ENCODE measurements at places on chromosomes 4 and X. TPM values are rescaled to one million over a fixed set of nuclear protein-coding genes. Genes with fewer than 3 reads are reported as not detected.

SSX7 gene
- total RNA-seq: not detected

GRCh38 chrX:119669424-119670037 is 23.4 kb downstream of the SEPTIN6 start:
- H3K27ac ChIP-seq: no peak overlapping the region
- no peaks in the 10 kb centered on the region for H3K36me3 ChIP-seq
- no peak overlapping the region for H3K4me3 ChIP-seq
- H3K4me1 ChIP-seq: no peaks in the 10 kb centered on the region
- DNase-seq: no peak
- no peaks in the 10 kb centered on the region for H3K27me3 ChIP-seq

DNA sequence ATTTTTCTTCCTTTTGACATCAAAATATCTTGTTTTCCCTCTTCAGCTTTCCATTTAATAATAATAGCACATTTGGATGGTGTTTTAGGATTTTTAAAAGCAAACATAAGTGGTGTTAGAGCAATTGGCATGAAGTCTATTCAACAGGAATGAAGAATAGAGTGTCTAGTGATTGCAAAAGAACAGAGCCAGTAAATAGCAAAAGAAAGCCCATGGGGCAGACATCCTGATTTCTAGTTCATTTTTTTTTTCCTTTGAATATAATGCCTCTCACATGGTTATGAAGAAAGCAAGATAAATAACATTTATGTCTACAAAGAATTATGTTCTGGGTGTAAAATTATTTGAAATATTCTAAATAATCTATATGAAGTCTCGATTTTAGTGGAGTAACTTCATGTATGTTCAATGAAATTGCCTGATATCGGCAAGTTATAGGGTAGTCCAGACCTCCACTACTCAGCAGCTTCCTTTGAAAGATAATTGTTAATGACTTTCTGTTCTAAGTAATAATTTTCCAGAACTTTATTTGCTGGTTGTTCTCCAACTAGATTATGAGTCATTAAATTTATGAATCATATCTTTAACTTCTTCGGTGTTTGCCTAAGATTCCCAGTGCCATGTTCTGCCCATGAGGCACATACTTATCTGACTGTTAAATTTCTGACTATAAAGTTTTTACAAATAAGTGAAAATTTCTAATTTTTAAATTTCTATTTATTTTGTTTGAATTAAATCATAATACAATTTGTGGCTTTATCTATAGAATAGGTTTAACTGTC is 587.9 kb downstream of the TLL1 start:
- H3K36me3 ChIP-seq: no peaks in the 10 kb centered on the region
- H3K4me1 ChIP-seq: no peaks in the 10 kb centered on the region
- no peak overlapping the region for H3K27ac ChIP-seq
- H3K27me3 ChIP-seq: no peaks in the 10 kb centered on the region
- DNase-seq: no peak
- H3K4me3 ChIP-seq: no peak overlapping the region

GRCh38 chr4:1027915-1028238 is 16.5 kb downstream of the FGFRL1 start:
- H3K27ac ChIP-seq: no peak overlapping the region
- no peaks in the 10 kb centered on the region for H3K27me3 ChIP-seq
- H3K4me1 ChIP-seq: peaks cover 13% of the 10 kb centered on the region
- DNase-seq: no peak
- H3K36me3 ChIP-seq: no peaks in the 10 kb centered on the region

SYP gene
- total RNA-seq: 12.4 TPM

DNA sequence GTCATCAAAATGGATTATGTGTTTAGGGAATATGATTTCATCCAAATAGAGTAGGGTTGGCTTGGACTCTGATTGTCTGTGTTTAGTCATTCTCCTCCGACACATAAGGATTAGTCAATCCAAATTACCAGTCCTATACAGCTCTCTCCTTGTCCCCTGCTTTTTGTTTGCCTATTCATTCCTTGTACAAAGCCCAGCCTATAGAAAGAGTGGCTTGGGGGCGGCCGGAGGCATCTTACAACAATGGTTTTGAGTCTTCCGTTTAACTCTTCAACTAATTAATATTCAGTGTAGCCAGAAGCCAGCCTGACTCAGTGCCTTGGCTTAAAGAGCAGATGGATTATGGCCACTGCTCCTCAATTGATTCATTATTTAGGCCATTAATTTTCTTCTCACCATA is 796.6 kb upstream of the POU3F4 start:
- H3K4me1 ChIP-seq: no peaks in the 10 kb centered on the region
- H3K27me3 ChIP-seq: no peaks in the 10 kb centered on the region
- no peak overlapping the region for H3K27ac ChIP-seq
- DNase-seq: no peak
- H3K4me3 ChIP-seq: no peak overlapping the region
- H3K36me3 ChIP-seq: no peaks in the 10 kb centered on the region

DNA sequence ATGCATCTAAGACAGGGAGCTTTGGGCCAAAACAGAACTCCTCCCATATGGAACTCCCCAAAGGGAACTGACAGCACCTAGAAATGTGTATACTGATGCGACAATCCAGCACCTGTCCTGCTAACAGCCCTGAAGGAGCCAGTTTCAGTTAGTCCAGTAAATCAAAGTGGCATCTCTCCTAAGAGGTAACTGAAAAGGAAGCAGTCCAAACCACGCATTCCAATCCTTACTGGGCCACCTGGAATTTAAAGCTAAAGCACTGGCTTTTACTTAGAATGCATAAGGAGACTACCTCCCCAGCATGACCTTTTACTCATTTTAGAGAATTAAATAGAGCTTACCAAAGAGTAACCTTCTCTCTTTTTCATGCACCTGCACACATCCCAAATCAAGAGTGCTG is 586.8 kb upstream of the PITX2 start:
- no peaks in the 10 kb centered on the region for H3K36me3 ChIP-seq
- no peak overlapping the region for H3K4me3 ChIP-seq
- H3K4me1 ChIP-seq: no peaks in the 10 kb centered on the region
- no peak overlapping the region for H3K27ac ChIP-seq
